Pancreas (tissue), 10 donors: ENCODE measurements at places on chromosomes 11 and 22. TPM values are rescaled to one million over a fixed set of nuclear protein-coding genes. Genes with fewer than 3 reads are reported as not detected.

ANO9 gene
- 8.7 TPM for total RNA-seq

OR4D5 gene
- 0.83 TPM for total RNA-seq

DEUP1 gene
- 0.52 TPM for total RNA-seq

PITPNB gene
- 25.8 TPM for total RNA-seq

YPEL1 gene
- total RNA-seq, result 7.2 TPM

CHORDC1 gene
- 9.5 TPM for total RNA-seq

BIRC3 gene
- total RNA-seq, result 27.7 TPM

DNA sequence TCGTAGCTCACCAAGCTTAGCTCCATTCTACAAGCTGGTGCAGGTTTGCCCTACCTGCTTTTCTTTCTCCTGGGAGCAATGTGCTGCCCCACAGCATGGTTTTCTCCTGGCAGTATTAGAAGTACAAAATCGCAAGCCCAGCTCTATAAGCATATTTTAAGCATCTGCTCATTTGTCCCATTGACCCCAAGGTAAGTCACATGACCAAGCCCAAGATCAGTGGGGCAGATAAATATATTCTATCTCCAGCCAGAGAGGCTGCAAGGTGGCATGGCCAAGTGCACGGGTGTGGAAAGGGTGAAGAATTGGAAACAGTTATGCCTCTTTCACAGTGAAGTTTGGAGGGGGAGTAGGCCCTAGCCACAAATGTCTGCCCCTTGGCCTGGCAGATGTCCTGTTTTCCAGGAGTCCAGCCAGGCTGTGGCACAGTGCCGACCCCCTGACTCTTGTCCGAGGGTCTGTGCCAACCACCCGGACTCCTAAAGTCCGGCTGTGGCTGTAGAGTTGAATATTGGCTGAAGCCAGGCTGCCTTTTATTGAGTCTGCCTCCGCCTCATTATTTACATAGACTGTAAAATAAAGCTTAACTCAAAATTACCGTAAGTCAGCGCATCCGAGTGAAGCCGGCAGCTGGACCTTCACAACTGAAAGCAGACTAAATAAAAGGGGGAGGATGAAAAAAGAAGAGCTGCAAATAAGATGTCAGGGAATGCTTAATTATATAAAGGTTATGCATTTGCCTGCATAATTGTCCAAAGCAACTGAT, 165.7 kb downstream of the COMMD9 start:
- no peak for DNase-seq
- H3K27ac ChIP-seq, result no peak overlapping the region
- H3K4me1 ChIP-seq, result no peaks in the 10 kb centered on the region
- H3K36me3 ChIP-seq, result no peaks in the 10 kb centered on the region
- no peaks in the 10 kb centered on the region for H3K27me3 ChIP-seq
- no peak overlapping the region for H3K4me3 ChIP-seq

DNA sequence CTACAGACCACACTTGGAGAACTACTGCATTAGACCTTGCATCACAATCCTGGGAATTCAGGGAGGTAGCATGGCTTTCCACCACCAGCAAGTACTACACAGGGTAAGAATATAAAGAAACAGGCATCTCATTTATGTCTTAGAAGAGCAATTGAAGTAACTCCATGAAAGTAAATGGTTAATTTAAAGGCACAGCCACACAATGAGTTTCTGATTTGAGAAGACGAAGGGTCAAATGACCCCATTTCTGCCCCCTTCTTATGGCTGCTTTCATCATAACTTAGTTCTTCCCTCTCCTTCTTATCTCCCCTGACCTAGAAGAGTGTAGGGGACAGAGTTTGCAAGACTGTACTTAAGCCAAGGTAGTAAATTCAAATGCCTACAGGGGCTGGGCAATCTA, 6.0 kb downstream of the TRIM66 start:
- DNase-seq, result no peak
- H3K4me3 ChIP-seq, result no peak overlapping the region
- H3K27me3 ChIP-seq, result no peaks in the 10 kb centered on the region
- peaks cover 4% of the 10 kb centered on the region for H3K4me1 ChIP-seq
- H3K36me3 ChIP-seq, result no peaks in the 10 kb centered on the region

DNA sequence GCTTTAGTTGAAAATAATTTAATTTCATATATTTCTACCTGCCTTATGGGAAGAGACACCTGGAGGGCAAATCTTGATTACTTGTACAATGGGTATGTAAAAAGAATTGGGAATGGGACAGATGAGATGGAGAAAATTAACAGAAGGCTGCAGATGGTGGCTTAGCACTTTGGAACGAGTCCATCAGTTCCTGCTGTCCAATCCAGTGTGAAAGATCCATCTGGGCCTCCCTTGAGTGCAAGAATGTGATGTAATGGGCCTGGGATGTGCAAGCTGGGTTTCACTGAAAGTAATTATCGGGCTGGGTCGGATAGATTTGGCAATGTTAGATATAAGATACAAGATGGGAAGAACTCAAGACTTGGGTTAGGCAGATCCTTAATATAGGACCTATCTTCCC, 42.0 kb downstream of the CECR2 start:
- H3K4me1 ChIP-seq, result no peaks in the 10 kb centered on the region
- no peak overlapping the region for H3K4me3 ChIP-seq
- DNase-seq, result no peak
- no peaks in the 10 kb centered on the region for H3K36me3 ChIP-seq

- H3K4me3 ChIP-seq, result no peak overlapping the region
- no peak overlapping the region for H3K27ac ChIP-seq
- H3K27me3 ChIP-seq, result no peaks in the 10 kb centered on the region
- H3K36me3 ChIP-seq, result no peaks in the 10 kb centered on the region
- H3K4me1 ChIP-seq, result no peaks in the 10 kb centered on the region
Measured at GRCh38 chr11:71987521-71987920, 11.2 kb upstream of the IL18BP start.

- no peak for DNase-seq
- H3K4me1 ChIP-seq, result no peaks in the 10 kb centered on the region
- no peak overlapping the region for H3K4me3 ChIP-seq
- no peaks in the 10 kb centered on the region for H3K36me3 ChIP-seq
- no peak overlapping the region for H3K27ac ChIP-seq
- H3K27me3 ChIP-seq, result no peaks in the 10 kb centered on the region
Measured at GRCh38 chr11:57131080-57131790, 50.5 kb upstream of the LRRC55 start.

DNA sequence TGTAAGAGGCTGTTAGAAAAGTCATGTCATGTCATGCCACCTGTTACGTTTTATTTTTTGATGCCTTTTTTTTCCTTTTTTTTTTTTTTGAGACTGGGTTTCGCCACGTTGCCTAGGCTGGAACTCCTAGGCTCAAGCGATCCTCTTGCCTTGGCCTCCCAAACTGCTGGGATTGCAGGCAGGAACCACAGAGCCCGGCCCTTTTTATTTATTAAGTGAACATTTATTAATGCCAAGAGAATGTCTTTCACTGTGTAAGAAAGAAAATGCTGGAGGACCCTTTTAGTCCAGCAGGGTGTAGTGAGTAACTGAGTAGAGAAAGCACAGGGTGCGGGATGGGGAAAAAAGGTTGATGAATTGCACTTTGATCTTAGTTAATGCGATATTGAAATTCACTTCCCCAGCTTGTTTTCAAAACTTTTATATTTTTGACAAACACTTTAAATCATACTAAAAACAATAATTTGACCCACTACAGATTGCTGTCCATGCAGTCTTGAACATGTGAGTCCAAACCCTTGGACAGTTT, 2.3 kb upstream of the XBP1 start:
- H3K4me3 ChIP-seq, result no peak overlapping the region
- H3K27me3 ChIP-seq, result no peaks in the 10 kb centered on the region
- H3K27ac ChIP-seq, result peak overlapping the region; percentile 100
- peaks cover 10% of the 10 kb centered on the region for H3K4me1 ChIP-seq

DNA sequence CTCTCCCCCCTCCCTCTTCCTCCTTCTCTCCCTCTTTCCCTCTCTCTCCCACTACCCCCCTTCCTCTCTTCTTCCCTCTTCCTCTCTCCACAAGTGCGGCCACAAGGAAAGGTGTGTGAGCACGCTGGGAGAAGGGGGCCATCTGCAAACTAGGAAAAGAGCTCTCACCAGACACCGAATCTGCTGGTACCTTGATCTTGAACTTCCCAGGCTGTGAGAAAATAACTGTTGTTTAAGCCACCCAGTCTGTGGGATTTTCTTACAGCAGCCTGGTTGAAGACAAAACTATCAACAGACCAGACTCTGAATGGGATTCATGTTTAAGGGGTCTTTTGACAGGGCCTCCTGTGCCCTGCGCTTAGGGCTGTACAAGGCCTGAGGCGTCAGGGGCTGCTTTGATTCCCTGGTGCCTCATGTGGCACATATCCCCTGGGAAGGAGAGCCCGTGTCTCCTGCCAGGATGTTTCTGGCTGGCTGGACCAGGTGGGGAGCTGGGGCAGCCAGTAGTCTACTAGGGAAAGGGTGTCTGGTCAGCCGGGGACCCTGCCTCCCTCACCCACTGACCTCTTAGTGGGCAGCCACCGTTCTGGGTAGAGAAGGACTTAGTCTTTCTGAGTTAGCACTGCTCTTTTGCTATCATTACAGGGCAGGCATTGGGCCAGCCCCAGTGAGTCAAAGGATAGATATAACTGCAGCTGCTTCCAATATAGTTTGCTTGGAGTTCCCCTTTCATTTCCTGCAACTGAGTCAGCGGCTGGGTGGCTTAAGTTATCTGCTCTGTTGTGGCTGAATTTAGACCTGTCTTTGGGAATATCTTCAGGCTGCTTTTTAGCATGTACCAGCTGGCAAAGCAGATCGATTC, 6.2 kb downstream of the PANX1 start:
- DNase-seq, result peak; percentile 41
- no peaks in the 10 kb centered on the region for H3K36me3 ChIP-seq
- no peaks in the 10 kb centered on the region for H3K4me1 ChIP-seq
- no peak overlapping the region for H3K4me3 ChIP-seq

GRCh38 chr22:24201681-24202614, 20.7 kb downstream of the SUSD2 start:
- DNase-seq, result no peak
- H3K4me3 ChIP-seq, result no peak overlapping the region
- no peaks in the 10 kb centered on the region for H3K36me3 ChIP-seq
- no peak overlapping the region for H3K27ac ChIP-seq

DNA sequence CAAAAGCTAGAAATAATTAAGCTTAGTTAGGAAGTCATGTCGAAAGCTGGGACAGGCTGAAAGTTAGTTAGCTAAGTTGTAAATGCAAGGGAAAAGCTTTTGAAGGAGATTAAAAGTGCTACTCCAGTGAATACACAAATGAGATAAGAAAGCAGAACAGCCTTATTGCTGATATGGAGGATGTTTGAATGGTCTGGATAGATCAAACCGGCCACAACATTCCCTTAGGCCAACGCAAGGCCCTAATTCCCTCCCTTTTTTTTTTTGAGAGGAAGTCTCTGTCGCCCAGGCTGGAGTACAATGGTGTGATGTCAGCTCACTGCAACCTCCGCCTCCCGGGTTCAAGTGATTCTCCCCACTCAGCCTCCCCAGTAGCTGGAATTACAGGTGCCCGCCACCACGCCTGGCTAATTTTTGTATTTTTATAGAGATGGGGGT, 23.3 kb upstream of the WEE1 start:
- DNase-seq, result no peak
- no peaks in the 10 kb centered on the region for H3K27me3 ChIP-seq
- no peaks in the 10 kb centered on the region for H3K4me1 ChIP-seq
- no peak overlapping the region for H3K4me3 ChIP-seq

GRCh38 chr22:37283393-37283937, 1.2 kb downstream of the CYTH4 start:
- no peak overlapping the region for H3K4me3 ChIP-seq
- H3K27me3 ChIP-seq, result peaks cover 6% of the 10 kb centered on the region
- H3K36me3 ChIP-seq, result no peaks in the 10 kb centered on the region
- H3K4me1 ChIP-seq, result no peaks in the 10 kb centered on the region

DNA sequence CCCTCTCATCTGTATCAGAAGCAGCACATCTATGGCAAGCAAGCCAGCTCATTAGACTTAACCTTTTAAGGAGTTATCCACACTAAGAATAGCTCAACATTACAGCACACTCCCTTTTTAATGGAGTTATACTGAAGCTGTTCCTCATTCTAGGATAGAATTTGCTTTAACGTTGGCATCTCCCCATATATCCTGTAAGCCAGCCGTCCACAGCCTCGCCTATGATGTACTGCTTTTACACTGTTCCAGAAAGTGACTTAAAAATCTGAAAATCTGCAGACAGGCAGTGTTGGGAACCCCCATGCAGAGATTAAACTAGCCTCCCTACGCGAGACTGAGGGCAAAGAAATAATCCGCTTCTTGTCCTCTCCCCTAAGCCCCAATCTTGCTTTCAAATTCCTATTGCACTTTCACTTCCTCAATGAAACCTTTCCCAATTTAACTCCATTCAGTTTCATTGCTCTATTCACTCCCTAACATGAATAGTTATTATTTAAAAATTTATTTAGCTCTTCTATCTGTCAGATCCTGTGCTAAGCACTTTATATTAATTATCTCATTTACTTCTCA, 225.0 kb downstream of the BLID start:
- H3K36me3 ChIP-seq, result no peaks in the 10 kb centered on the region
- no peak overlapping the region for H3K4me3 ChIP-seq
- H3K27me3 ChIP-seq, result no peaks in the 10 kb centered on the region
- no peaks in the 10 kb centered on the region for H3K4me1 ChIP-seq
- H3K27ac ChIP-seq, result no peak overlapping the region
- no peak for DNase-seq

- H3K27ac ChIP-seq, result no peak overlapping the region
- H3K36me3 ChIP-seq, result no peaks in the 10 kb centered on the region
- no peaks in the 10 kb centered on the region for H3K27me3 ChIP-seq
- H3K4me3 ChIP-seq, result no peak overlapping the region
- peaks cover 20% of the 10 kb centered on the region for H3K4me1 ChIP-seq
Measured at GRCh38 chr11:74072721-74073120, 63.8 kb upstream of the UCP3 start.

GRCh38 chr11:84476581-84476980, 1150.6 kb downstream of the DLG2 start:
- no peaks in the 10 kb centered on the region for H3K4me1 ChIP-seq
- no peaks in the 10 kb centered on the region for H3K36me3 ChIP-seq
- no peak for DNase-seq
- no peaks in the 10 kb centered on the region for H3K27me3 ChIP-seq
- no peak overlapping the region for H3K27ac ChIP-seq
- H3K4me3 ChIP-seq, result no peak overlapping the region

GRCh38 chr22:30731658-30732057, 37.0 kb downstream of the OSBP2 start:
- H3K27me3 ChIP-seq, result no peaks in the 10 kb centered on the region
- H3K36me3 ChIP-seq, result no peaks in the 10 kb centered on the region
- H3K27ac ChIP-seq, result no peak overlapping the region
- H3K4me3 ChIP-seq, result no peak overlapping the region
- no peak for DNase-seq

DNA sequence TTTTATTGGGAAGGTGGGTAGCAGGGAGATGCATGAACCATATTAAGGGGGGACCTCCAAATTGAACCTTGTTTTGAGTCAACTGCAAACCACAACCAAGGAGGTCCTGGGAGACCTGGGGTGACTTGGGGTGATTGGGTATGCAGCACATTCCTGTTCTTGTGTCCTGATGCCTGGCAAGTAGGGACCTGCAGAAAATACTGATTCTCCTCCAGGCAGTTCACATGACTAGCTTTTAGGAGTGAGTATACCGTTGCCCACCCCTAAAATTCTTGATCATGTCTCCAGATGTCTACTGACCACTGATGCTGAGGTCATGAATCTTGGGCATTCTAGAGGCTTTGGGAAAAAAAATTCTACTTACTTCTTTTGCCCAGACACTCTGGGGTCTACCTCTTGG, 6.3 kb downstream of the EHF start:
- no peaks in the 10 kb centered on the region for H3K27me3 ChIP-seq
- H3K4me1 ChIP-seq, result peaks cover 17% of the 10 kb centered on the region
- H3K36me3 ChIP-seq, result no peaks in the 10 kb centered on the region
- H3K27ac ChIP-seq, result no peak overlapping the region
- H3K4me3 ChIP-seq, result no peak overlapping the region
